NCI-H1105 (cell line): ENCODE measurements at places on chromosomes 2 and 18.

DNA sequence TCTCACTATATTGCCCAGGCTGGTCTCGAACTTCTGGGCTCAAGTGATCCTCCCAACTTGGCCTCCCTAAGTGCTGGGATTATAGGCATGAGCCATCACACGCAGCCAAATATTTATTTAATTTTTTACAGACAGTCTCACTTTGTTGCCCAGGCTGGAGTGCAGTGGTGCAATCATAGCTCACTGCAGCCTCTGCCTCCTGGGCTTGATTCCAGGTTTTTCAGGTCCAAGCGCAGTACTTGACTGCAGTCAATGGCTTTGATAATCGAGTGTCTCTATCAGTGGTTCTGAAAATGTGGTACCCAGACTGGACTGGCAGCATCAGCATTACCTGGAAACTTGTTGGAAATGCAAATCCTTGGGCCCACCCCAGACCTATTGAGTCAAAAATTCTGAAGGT, 63.1 kb downstream of the PLB1 start:
- no peak for DNase-seq

DNA sequence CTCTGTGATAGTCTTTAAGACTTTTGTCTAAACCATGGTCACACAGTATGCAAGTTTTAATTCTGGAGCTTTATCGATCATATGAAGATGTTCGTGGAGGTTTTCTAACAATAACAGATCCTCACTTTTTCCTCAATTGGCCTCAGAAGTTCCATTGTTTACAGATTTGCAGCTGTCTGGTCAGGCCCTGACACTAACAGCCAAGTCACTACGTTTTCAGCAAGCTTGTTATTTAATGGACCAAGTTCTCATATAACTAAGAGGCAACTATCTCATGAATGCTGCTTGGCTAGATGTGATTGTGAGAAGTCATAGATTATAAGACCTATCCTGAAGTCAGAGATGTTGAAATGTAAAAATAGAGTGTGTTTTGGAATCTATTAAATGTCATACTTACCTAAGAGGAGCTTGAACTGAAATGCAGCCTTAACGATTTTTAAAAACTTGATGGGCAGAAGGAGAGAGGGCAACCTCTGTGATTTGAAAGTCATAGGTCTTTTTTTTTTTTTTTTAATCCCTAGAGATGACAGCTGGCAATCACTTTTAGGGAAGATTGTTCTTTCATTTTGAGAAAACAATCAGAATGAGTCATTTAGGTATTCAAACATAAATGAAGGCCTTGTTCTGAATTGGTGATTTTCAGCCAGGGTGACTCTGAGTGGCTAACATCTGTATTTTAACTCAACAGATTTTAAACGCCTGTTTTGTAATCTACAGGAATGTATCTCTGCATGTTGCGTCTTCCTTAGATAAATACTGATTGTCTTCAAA, 48.4 kb upstream of the NEMP2 start:
- DNase-seq = no peak

DNA sequence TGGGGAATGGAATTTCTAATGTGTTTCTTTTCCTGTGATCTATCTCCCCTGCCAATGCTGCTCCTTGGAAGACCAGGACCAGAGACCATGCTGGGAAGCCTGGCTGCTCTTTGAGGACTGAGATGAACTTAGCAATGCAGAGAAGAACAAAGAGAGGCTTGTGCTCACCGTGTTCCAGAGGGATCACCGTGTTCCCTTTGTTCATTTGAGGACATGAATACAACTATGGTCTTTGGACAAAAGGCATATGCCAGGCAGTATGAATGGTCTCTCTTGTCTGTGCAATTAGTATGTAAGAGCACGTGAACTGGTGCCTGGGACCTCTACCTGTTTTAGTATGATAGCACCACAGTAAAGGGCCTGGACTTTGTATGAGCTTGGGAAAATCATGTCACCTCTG, 139.9 kb downstream of the TDRD15 start:
- DNase-seq = no peak

DNA sequence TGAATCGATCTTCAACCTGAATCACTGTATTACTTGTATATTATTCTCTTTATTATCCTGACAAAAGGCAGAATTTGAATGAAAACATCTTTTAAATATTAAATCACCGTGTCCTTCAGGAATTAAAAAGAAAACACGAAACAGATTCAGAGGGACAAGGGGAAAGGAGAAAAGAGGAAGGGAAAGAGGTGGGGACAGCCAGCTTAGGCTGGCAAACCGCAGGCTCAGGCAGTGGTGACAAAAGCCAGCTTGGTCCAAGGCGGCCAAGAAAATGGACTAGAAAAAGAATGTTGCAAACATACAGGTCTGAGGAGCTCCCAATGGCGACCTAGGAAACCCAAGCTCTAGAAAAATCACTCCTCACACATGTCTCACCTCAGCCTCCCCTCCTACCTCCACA, 6.8 kb downstream of the B4GALT6 start:
- DNase-seq = no peak

DNA sequence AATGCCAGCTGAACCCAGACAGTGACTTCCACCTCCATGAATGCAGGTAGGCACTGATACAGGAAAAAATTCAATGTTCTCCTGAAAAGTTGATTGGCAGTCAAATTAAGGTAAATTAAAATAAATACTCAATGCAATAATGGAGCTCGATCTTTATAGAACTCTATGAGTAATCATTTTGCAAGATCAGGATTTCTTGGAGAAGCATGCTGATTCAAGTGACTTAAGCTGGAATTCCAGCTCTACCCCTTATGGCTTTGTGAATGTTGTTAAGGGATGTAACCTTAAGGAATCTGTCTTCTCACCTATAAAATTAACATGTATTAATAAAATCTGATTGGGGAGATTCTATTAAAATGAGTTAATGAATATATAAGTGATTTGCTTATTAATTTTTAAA, 145.1 kb downstream of the QPCT start:
- DNase-seq = no peak

GRCh38 chr2:223889229-223889628, 51.8 kb upstream of the AP1S3 start:
- DNase-seq = no peak

DNA sequence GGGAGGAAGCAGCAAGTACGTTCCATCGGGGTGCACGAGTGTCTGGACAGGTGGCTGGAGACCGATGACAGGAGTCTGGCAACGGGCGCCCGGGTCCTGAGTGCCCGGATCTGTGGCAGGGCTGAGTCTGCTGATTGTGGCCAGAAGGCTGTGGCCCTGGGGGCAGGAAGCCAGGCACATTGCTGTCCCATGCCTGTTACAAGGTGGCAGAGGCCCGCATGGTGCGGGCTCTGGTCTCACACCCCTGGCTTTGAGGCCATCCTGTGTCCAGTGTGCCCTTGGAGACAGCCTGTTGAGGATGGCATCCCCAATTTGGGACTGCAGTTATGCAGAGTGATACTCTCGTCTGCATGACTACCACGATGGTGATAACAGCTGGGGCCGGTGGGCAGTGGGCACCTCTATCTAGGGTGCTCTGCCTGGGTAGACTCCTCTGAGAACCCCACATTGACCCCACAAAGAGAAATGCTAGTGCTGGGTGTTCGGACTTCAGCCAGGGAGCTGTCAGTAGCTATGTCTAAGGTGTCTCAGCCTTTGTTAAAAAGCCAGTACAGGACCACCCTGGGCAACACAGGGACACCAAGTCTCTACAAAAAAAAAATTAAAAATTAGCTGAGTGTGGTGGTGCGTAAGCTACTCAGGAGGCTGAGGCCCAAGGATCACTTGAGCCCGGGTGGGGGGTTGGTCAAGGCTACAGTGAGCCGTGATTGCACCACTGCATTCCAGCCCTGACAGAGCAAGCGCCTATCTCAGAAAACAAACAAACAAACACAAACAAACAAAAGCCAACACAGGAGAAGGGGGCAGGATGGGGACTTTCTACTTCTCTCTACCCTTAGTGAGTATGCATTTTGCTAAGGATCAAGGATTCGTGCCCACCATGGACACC, 88.3 kb downstream of the RHOB start:
- DNase-seq = no peak

DNA sequence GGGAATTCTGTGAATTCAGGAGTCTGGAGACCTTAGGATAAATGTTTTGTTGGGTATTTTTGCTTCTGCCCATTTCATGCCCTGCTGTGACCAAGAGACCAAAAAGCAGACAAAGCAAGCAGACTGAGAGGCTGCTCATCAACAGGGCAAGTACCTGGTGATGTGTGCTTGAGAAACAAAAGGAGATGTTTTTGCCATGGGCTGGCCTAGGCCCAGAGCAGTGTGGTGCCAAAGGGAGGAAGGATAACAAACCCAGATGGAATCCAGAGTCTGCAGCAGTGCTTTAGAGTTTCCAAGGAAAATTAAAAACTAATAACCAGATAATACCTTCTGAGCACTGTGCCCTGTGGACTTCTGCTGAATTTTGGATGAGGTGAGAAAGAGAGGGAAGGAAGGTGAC, 538.4 kb downstream of the STK39 start:
- DNase-seq = no peak

DNA sequence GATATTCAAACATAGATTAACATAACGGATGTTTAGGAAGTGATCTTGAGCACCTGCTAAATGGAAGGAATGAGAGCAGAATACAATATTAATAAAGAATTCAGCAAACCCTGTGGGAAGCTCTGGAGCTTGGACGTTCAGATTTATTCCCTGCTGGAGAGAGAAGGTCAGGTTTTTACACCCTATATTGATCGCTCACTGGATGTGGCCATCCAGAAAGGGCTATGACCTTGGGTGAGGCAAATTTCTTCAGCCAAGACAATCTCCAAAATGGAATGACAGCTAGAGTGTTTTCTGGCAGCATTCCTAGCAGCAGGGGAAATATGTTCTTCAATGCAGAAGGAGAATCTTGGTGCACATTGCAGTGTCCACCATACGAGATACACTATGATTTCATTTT, 288.3 kb downstream of the IRS1 start:
- no peak for DNase-seq

DNA sequence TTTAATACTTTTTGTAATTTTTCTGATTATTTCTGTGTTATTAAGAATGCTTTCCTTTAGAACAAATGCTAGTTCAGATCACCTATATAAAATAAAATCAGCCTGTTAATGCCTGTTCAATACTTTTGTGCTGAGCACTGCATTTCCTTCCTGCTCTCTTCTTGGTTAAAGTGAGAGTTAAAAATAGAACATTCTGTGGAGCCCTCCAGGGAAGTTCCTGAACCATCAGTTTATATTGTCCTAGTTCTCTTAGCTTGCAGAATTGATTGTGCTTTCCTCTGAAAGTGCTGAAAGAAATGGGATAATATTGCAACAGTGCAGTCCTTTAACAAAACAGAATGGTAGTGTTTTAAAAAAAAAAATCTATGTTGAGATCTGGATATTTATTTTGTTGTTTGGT, 74.6 kb upstream of the UBXN4 start:
- DNase-seq = no peak

DNA sequence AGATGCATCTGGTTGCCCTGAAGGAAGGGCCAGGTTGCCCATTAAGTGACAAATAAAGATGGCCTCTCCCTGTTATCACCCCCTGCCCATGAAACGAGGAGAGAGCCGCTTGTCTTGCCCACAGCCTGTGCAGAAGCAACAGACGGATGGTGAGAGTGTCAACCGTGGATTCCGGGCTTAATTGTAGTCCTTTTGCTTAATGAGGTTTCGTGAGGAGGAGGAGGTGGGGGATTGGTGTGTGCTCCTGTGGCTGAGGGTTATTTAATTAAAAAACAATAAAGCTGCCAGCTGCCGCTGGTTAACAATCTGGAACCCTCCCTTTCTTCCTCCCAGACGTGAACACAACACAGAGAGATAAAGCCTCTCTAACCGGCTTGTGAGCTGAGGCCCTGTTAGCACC, 188.0 kb upstream of the PARD3B start:
- DNase-seq = peak; percentile 22

DNA sequence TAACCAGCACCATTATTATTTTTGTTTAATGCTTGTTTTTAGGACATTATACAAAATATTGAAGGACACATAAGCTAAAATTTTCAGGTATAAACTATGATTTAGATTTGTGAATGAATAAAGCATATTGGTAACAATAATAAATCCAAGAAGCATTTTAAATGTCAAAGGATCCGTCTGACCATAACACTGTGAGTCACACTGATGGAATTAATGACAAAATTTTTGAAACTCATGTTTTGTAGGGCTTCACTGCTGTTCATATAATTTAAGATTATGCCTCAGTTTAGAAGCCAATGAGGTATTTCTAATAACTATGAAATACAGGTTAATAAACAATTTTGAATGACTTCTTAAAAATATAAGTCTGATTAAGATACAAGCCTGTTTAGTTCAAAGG, 124.6 kb downstream of the TMEFF2 start:
- no peak for DNase-seq

DNA sequence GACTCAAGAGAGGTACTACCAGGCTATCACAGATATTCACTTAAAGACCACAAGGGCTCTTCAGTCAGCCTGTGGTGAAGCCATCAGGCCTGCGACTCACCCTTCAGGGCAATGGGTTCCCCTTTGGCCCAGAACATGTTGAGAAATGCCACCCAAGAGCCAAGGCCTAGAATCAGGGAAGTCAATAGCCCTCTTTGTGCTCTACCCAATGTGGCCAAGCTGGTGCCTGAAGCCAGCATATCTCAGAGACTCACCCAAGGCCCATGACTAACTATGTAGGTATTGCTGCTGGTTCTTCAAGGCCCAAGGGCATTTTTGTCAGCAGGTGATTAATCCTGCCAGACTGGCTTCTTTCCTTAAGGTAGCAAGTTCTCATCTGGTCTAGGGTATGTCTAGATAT, 338.9 kb upstream of the SETBP1 start:
- DNase-seq = no peak

- DNase-seq = no peak
These were observed 140.7 kb downstream of the PTRHD1 start for GRCh38 chr2:24652265-24653182.

DNA sequence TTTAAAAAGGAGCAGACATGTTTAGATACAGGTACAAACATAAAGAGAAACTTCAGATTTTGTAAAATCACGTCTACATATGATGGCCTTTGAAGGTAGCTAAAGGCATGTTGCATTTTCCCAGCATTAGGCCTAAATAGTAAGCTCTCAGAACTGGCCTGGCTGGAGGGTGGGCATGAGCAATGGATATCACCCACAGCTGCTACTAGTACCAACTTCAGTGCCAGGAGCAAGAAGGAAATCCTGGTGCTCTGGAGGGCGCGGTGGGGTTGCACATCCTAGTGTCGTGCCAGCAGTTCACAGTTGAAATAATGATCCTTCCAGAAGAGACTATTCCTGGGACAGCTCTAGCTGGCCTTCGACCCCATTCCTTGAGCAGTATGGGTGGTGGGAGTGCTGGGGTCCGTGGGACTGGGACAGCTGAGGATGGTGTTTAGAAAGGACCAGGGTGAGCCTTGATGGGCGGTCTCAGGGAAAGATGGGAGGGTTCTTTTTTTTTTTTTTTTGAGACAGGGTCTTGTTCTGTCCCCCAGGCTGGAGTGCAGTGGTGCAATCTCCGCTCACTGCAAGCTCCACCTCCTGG, 4.9 kb downstream of the DES start:
- no peak for DNase-seq

- DNase-seq = no peak
These were observed 5.9 kb upstream of the SPRED2 start for GRCh38 chr2:65438137-65438899.

- no peak for DNase-seq
These were observed 404.8 kb upstream of the GALNT5 start for GRCh38 chr2:156852681-156853080.

- no peak for DNase-seq
These were observed 14.8 kb downstream of the PNO1 start for GRCh38 chr2:68172521-68172920.
